Esophagus mucosa (tissue), 1 donor: ENCODE measurements at places on chromosomes 4 and X.

GRCh38 chrX:153687121-153688039, at the start of gene SLC6A8:
SLC6A8 (plus strand) TSS chrX:153687926; CDS start chrX:153688575, 649 bp downstream.
- ATAC-seq, result peak; percentile 52

DNA sequence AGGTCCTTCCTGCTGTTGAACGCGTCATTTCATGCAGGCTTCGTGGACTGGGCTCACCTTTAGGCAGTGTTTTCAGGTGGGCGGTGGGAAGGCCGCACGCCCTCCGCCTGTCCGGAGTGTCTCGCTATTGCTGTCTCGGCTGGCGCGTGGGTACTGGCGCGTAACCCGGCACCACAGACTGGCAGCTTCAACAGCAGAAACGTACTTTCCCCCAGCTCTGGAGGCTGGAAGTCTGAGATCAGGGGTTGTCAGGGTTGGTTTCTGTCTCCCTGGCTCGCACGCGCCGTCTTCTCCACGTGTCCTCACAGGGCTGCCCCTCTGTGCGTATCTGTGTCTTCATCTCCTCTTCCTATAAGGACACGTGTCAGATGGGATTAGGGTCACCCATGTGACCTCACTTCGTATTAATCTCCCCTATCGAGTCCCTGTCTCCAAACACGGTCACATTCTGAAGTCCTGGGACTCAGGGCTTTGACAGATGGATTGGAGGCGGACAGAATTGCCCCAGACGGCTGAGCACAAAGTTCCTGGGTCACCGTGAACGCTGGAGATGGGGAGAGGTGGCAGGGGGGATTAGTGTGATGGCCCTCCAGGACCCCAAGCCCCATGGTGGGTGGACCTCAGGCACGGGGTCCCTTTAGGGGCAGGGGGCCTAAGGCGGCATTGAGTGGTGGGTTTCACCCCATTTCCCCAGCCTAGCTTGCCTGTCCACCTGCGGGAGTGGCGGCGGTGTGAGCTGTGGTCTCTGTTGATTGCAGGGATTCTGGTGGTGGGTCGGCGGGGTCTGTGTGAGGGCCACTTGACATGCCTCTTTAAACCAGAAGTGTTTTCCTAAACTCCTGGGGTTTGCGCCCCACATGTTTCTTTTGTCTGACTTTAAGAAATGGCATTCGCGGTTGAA, 83.4 kb upstream of the LRPAP1 start:
- no peak for ATAC-seq

- ATAC-seq, result no peak
Observed at GRCh38 chr4:15144967-15145295, 142.7 kb downstream of the CPEB2 start.

DNA sequence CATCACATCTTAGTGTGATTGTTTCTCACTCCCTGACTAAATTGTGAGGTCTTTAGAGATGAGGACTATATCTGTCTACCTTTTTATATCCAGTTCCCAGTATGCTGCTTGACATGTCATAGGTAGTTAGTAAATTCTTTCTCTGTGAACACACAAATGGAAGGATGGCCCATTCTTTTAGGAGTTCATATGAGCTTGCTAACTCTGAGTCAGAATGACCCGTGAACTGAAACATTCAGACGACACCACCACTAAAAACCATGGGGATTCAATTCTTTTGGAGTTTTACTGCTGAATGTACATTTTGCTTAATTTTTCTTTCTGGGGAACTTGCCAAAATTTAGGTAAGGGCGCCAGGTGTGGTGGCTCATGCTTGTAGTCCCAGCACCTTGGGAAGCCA, 13.9 kb downstream of the OFD1 start:
- ATAC-seq, result no peak

DNA sequence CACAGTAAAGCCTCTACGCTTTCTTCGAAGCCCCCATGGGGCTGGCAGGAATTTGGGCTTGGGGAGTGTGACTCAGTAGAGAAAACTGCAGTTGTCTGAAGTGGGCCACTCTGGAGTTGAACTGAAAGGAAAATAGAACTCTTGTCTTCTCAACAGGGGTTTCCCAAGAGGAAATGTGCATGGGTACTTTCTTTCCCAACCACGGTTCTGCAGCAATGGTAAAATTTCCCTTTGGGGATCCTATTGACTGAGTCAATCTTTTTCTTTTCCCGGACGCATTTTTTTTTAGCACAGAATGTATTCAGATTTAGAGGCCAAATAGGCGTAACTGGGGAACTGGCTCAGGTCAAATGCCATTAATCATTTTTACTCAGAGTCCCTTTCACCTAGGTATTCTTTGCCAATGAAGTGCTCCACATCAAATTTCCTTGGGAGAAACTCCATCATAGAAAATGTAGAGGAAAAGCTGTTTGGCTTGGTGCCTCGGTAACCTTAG, 269.3 kb downstream of the STIM2 start:
- ATAC-seq, result no peak
